ENCODE measurements at places on chromosomes 5 and 9.

DNA sequence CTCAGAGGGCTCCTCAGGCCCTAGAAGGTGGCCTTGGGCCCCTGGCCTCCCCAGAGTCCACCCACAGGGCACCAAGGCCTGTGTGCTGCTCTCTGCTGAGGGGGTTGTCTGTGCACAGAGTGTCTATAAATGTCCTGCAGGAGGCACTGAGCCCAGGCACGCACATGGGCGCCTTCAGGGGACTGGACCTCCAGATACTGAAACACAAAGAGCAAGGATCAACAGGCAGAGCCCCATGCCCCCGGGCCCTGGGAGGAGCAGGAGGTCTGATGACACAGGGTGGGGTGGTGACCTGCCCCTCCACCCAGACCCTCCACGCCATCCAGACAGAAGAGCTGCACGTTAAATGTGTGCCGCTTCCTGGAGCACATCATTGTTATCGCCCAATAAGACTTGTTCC, 64.6 kb upstream of the SIMC1 start:
- no peak for ATAC-seq

- ATAC-seq = no peak
Observed at GRCh38 chr5:59522201-59522831, 371.2 kb downstream of the PDE4D start.

DNA sequence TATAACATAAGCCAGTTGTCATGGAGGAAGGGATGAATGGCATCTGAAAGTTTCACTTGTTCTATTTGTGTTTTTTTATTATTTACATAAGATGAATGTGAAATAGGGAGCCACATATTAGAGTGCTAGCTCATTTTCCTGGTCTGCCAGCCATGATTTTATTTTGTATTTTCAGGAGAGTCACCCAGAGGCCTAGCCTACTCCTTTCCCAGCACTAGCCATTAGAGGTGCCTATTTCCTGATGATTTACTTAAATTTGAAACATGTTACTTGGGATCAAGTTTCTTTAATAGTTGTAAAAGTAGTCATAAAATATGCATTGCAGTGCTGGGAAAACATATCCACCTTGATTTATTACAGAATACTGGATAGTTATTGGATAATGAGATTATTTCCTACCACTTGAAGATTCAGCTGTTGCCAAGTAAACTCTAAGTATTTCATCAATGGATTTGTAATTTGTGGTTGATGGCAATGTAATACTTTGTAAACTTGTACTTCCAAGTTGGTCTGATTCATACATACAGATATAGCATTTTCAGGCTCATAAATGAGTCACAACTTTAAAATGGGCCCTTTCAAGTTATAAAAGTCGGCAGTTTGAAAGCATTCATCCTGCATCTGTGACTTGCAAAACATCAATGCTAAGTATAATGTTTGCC, 50.8 kb downstream of the KCNN2 start:
- no peak for ATAC-seq

DNA sequence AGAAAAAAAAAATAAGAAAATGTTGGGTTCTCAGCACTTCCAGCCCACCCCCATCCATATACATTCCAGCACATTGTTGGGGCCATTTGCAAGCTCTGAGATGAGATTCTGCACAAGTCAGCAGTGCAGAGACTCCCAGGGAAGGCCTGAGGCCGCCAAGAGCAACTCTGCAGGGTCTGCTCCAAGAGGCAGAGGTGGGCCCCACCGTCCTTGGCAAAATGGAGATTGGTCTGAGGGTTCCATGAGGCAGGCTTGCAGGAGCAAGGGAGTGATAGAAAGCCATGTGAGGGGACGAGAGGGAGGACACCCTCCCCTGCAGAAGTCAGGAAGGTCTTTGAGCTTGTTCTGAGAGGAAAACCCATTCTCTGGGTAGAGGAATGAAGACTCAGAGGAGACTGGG, 51.9 kb upstream of the SAP30L start:
- ATAC-seq = no peak

- no peak for ATAC-seq
Observed at GRCh38 chr9:127976498-127976897, 4.3 kb downstream of the EEIG1 start.

Measured in SK-N-SH treated with all-trans-retinoic acid at 6 μM for 48 hours (cell line).